ENCODE measurements at places on chromosomes 5 and 9. TPM values are rescaled to one million over a fixed set of nuclear protein-coding genes. Genes with fewer than 3 reads are reported as not detected.
A peak's percentile ranks its signal among the peaks of the same experiment; 100 is the strongest.

DNA sequence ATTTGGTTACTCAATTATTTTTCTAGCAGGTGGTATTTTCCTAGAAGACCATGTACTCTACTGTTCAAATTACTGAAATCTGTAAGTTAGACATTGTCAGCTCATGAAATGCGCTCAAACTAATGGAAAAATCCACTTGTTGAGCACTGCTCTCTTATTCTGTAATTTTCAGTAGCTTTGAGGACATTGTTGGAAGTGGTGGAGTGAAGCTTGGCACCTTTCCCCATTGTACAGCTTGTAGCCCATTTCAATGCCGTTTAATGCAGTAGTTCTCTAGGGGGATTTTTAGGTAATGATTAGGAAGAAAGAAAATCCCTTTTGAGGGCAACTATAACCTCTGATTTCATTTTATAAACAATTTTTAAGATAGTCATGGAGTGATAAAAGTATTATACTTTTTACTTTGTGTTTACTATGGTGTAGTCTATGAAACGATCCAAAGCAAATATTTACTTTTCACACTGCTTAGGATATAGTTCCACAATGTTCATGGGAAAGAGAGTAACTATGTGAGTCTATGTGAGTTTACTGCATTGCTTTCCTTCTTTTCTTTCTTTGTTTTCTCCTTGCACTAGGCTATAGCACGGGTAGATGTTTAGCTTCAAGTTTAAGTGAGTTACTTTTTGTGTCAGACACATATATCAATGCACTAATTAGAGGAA is 165.8 kb upstream of the ANKH start:
- DNase-seq, result no peak

DNA sequence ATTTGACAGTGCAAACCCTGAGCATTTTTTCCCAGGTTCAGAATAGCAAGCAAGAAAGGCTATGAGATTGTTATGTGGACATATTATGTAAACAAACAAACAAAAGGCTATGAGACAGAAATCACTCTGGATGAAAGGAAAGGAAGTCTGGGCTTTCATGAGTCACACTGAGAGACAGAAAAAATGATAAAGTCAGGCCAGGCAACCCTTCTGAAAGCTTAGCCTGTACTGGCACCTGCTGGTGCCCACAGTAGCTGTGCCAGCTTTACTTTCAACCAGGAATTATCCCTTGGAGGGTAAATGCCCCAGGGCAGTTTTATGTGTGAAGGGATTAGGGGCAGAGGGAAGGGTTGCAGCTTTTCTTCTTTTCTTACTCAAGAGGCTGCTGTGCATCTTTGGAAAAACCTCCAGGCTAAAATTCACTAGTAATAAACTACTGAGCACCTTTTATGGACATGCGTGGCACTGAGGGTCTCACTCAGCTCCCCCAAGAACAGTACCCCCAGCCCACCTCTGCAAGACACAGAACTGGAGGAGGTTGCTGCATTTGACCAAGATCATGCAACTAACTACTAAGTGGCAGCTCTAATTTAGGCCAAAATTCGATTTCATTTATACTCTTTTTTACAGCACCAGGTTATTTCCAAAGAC is 41.7 kb downstream of the ACTL7B start:
- DNase-seq, result peak; percentile 73

GRCh38 chr5:180668835-180669596 is 19.6 kb upstream of the FLT4 start:
- DNase-seq, result no peak

GRCh38 chr5:1910081-1910760 is 27.5 kb upstream of the IRX4 start:
- DNase-seq, result no peak

DNA sequence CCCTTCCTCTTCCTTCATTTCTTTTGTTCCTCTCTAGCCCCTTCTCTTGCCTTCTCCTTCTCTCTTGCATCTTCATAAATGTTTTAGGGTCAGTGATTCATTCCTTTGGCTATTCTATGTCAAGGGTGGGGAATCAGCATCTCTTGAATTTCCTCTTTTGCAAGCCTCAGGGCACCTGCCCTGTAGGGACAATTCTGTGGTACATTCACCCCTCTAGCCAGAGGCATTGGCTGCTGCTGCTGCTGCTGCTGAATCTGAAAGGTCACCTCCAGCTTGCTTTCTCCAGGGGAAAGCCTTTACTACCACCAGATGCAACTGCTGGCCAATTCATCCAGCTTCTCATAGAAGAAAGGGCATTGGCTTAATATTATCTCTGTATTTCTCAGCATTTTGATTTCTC is 87.3 kb downstream of the INSYN2B start:
- no peak for DNase-seq

DNA sequence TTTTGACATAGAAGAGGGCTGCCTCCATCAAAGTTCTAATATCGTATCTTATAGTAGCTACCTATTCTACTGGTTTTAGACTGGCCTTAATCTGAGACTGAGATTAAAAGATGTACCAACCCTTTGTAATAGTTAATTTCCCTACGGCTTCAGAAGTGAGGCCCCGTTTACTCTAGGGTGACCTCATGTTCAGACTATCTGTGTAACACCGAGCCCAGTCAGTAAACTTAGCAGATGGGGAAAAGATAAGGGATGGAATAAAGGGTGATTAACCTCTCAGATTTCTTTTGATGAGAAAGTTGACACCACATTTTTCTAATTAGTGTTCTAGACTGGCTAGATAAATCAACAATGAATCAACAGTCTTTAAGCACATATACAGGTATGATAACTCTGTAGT is 283.1 kb downstream of the KCTD16 start:
- DNase-seq, result no peak

DNA sequence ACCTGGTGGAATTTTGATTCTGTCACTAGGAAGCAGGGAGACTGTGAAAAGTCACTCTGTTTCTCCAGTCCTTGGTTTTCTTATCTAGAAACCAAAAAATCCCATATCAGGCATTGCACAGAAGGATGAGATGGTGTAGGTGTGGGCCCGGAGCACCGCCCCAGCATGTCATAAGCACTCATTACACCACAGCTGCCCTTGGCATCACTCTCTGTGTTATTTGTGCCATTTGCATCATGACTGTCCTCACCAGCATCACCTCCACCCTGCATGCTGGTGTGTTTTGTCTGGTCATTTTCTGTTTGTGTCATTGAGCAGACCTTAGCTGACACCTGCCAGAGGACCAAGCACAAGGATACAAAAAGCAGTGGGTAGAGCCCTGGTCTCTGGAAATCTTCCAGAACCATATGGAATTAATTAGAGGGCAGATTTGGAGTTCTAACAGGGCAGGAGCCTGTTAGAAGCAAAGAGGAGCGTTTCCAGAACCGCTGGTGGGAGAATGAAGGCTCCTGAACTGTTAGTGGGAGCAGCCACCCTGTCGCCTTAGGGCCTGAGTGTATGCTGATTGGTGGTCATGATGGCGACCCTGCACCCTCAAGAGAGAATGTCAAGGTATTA is 99.3 kb downstream of the AMBP start:
- no peak for DNase-seq

GRCh38 chr9:68983008-68983411 is 30.9 kb downstream of the PRKACG start:
- no peak for DNase-seq

DNA sequence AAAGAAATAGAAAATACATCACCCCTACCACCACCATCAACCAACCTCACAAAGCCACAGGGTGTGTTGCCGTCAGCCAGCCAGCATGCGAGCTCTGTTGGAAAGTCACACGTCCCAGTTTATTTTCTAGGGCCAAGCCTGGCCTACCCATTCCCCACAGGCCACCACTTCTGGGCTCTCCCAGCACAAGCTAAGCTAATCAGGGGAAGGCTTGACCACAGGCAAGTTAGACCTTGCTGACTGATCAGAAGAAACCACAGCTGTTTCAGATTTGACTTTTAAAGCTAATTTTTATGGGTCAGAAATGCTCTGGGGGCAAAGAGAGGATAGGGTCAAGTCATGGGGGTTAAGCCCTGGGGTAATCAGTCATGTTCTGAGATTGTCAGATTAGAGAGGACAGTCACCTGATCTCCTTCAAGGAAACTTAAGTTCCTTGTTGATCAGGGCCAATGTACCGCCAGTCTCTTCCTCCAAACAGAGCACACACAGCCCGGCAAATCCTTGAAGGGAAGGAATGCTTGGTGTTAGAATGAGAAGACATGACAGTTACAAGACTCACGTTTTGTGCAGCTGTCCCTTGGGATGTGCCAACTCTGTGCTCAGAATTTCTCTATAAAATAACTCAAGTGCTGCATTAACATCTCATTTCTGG is 7.6 kb downstream of the SHB start:
- no peak for DNase-seq

DNA sequence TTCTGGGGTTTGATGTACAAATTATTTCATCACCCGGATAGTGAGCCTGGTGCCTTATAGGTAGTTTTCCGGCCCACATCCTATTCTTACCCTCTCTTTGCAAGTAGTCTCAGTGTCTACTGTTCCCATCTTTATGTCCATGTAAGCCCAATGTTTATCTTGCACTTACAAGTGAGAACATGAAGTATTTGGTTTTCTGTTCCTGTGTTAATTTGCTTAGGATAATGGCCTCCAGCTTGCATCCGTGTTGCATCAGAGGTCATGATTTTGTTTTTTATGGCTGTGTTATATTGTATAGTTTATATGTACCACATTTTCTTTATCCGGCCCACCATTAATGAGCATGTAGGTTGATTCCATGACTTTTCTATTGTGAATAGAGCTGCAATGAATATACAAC is 136.5 kb downstream of the PRR16 start:
- DNase-seq, result no peak

DNA sequence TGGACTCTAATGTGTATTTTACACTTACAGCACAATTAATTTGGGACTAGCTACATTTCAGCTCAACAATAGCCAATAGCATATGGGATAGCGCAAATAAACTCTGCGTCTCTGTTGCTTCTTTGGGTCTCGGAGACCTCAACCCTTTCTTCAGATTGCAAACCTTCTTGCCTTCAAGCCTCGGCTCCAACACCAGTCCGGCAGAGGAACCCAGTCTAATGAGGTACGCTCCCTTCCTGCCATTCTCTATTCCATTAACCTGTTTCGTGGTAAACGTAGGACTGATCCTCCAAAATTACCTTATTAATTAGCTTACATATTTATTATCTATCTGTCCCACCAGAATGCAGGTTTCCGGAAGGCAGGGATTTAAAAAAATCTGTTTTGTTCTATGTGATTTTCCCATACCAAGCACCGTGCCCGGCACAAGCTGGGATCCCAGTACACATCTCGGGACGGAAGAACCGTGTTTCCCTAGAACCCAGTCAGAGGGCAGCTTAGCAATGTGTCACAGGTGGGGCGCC is 525 bp upstream of the DAPK1 start:
- no peak for DNase-seq

- no peak for DNase-seq
These were observed 67.8 kb downstream of the FAT2 start for GRCh38 chr5:151523335-151523734.

- no peak for DNase-seq
These were observed 193.3 kb upstream of the NR3C1 start for GRCh38 chr5:143596824-143597223.

- peak; percentile 90 for DNase-seq
These were observed 81.6 kb downstream of the PSD2 start for GRCh38 chr5:139877129-139877597.

GRCh38 chr9:81045658-81046057 is 643.7 kb downstream of the TLE1 start:
- no peak for DNase-seq

GRCh38 chr9:131252120-131252519 is 24.2 kb downstream of the FAM78A start:
- no peak for DNase-seq

- no peak for DNase-seq
These were observed 154.4 kb upstream of the STK32A start for GRCh38 chr5:147080391-147080790.

- no peak for DNase-seq
These were observed 302.7 kb downstream of the MAN2A1 start for GRCh38 chr5:109992264-109992915.

DNA sequence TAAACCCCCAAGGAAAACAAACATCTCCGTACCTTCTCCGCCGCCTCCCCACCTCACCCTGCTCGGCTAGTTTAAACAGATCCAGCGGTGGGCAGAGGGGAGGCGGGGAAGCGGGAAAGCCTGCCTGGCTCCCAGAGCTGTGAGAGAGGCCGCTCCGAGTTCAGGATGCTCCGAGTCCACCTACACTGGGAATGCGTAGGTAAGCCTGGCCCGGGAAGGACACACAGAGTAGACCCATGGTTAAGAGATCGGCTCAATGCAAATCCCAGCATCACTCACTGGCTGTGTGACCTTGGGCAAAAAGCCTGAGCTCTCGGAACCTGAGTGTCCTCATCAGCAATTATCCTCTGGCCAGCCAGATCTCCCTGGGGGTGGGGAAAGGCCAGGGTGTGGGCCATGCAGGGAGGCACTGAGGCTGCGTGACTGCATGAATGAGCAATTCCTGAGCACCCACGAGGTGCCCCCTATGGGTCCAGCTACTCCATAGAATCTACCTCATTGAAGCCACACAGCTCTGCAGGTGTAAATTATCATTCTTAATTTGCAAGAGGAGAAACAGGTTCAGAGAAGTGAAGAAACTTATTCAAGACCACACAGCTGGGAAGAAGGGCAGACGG is 30.5 kb upstream of the LMX1B start:
- DNase-seq, result no peak

DNA sequence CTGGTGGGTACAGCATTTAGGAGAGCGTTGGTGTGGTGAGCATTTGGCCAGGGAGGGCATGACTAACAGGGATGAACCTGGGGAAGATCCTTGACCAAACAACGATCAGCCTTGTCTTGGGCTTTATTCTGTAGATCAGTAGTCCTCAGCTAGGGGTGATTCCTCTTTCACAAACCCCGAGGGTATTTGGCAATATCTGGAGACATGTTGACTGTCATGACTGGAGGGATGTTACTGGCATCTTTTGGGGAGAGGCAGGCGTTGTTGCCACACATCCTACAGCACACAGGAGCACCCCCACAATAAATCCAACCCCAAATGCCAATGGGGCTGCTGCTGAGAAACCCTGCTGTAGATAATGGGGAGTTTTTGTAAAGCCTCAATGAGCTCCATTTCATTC is 43.9 kb downstream of the OSTF1 start:
- DNase-seq, result no peak

- peak; percentile 40 for DNase-seq
These were observed 17.4 kb upstream of the ADRB2 start for GRCh38 chr5:148808864-148809642.

- no peak for DNase-seq
These were observed 258.8 kb upstream of the ZNF608 start for GRCh38 chr5:125005266-125005665.

DNA sequence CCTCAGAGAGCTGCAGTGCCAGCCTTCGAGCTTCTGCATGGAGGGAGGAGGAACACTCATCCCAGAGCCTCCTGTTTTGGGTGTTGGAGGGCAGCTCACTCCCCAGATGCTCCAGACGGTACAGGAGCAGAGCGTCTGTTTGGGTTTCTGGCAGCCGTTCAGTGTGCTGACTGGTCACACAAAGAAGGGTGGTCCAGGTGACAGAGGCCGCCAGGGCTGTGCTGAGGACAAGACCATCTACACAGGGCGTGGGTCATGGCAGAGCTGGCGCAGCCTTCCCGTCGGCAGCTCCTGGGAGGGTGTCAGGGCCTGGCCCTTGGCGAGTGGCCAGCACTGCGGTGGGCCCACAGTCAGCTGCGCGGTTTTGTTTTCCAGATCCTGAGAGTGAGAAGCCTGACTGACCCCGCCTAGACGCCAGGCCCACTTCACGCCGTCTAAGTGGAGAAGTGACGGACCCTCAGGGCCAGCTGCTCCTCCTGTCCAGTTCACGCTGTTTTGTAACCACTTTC is 131.4 kb upstream of the FAM120A start:
- no peak for DNase-seq

Gene INSL4
- total RNA-seq, result not detected

Gene PURA
- 17.9 TPM for total RNA-seq

Gene BTNL8
- total RNA-seq, result not detected

Gene KLHL3
- total RNA-seq, result 13.6 TPM

Gene TNC
- total RNA-seq, result 1.9 TPM

Gene WDR38
- not detected for total RNA-seq

Gene RBM27
- 25.1 TPM for total RNA-seq

Gene PCDHGA11
- total RNA-seq, result 0.22 TPM
